Urinary bladder (tissue), 4 donors: ENCODE measurements at places on chromosomes 16 and 17.
A peak's percentile ranks its signal among the peaks of the same experiment; 100 is the strongest.

DNA sequence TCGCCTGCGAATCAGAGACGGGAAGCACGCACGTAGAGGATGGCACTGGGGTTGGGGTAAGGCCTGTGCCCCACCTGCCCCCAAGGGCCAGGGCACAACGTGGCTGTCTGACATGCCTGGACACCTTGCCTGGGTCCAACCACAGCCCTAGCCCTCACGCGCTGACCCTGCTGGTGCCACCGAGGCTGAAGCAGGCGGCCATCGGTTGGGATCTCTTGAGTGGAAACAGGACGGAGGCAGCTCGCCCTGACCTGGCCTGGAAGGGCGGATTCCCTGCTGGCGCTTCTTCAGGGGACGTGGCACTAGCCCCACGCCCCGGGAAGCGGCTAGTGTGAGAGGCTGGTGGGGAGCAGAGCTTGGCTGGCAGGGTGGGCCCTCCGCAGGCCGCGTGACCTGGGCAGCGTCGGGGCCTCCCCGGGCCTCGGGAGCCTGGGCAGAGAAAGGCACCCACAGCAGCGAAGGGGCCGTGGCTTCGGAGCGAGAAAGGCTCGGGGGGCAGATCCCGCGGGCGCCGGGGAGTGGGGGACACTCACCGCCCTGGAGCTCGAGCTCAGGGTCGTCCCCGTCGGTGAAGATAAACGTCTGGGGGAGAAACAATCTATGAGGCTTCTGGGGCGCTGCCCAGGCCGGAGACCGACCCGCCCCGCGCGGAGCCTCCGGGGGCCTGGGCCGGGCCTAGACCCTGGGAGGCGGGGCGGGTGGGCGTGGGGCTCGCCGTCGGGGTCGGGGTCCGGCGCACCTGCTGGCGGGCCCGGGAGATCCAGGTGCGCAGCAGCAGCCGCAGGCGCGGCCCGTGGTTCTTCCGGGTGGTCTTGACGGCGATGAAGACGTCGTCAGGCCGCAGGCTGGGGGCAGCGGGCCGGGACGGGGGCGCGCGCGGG is 610 bp downstream of the RFNG start:
- no peak for DNase-seq

- no peak for DNase-seq
Observed at GRCh38 chr17:55683550-55684315, 38.9 kb downstream of the TMEM100 start.

- DNase-seq: no peak
Observed at GRCh38 chr17:48734333-48735061, 5.9 kb upstream of the HOXB13 start.

DNA sequence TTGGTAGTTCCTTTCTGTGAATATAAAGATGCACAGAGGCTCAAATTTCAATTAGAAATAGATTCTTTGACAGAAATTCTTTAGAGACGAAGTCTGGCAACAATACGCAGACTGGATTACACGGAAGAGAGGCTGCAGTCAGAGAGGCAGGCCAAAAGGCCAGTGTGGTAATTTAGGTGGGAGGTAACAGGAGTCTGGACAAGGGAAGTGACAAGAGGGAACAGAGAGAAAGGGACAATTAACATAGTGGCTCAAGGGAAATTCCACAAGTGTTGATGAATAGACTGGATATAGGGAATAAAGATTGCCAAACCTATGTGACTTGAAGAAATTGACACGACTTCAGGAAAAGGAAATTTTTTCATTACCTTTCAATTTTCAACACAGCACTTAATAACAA is 54.6 kb downstream of the STX8 start:
- DNase-seq: no peak

GRCh38 chr16:66649636-66650205 is 45.2 kb downstream of the CMTM3 start:
- DNase-seq: no peak

DNA sequence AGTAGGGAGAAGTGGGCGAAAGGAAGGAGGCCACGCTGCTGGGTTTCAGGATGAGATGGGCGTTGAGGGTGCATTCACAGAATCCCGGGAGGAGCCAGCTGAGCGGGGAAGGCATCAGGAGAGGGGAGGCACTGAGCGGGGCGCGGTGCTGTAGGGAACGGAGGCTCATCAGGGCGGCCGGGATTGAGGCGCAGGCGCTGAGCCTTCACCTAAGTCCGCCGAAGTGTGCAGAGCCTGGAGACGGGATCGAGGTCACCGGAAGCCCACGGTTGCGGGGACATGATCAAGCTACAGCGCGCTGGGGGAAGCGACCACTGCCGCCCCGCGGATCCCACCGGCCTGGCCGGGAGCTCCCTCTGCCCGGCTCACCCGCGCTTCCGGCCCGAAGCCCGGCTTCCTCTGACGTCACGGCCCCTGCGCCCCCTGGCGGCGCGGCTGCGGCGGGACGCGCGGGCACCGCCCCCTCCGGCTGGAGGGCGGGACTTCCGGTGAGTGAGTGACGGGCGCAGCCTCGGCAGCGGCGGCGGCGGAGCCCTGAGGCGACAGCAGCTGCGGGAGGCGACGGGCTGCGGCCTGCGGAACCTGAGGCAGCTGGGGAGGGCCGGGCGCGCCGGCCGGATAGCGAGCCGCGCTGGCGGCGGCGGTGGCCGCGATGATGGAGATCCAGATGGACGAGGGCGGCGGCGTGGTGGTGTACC is at the start of gene MAPK8IP3:
TSS of gene MAPK8IP3 (plus strand) at position 508 of the 698 bp plus-strand sequence. CDS start at position 653, 145 bp downstream.
- DNase-seq: peak; percentile 72

DNA sequence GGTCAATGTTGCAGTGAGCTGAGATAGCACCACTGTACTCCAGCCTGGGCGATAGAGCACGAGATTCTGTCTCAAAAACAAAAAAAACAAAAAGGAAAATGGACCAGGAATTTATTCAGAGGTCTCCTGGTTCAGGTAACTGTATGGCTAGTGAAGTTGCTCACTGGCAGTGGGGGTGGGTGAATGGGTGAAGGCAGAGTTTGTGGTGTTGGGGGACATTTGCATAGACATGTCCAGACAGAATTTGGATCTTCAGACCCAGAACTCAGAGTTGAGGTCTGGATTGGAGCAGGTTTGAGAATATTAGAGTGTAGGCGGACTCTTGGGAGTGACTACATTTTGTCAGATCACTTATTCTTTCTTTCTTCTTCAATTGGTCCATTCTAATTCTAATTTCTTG is 55.0 kb downstream of the SMPD3 start:
- DNase-seq: no peak

DNA sequence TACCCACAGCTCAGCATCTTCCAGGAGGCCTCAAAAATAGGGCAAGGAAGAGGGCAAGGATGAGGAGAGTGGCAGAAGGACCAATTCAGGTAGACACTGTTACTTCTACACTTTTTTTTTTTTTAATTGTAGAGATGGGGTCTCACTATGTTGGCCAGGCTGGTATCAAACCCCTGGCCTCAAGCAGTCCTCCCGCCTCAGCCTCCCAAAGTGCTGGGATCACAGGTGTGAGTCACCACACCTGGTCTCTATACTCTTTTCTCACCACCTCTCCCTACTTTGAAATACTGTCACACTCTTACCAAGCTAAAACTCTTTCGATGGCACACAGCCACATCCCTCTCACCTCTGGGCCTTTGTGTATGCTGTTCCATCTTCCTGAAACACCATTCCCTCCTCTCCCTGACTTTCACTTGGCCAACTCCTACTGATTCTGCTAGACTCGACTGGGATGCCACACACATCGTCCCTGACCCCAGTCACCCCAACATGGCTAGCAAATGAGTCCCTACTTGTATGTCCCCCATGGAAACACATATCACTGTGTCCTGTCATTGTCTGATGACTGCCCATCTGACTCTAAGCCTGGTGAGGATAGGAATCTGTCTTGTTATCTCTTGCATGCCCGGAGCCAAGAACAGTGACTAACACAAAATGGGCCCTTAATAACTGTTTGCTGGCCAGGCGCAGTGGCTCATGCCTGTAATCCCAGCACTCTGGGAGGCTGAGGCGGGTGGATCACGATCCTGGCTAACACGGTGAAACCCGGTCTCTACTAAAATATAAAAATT is 7.2 kb upstream of the SLC43A2 start:
- no peak for DNase-seq

DNA sequence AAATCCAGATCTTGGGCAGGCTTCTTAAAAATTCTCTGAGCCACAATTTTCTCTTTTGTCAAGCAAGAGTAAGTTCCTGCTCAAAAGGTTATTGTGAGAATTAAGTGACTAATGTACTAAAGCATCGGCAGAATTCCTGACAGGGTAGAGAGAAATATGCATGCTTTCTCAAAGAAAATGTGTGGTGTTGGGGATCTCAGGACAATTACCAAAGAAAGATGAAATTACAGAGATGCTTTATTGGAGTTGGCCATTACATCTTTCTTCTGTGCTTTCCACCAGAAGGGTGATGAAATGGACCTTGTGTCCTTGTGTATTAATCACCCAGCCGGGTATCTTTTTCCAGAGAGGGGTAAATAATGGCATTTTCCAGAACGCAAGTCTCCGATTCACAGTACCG is 1.7 kb upstream of the USP43 start:
- no peak for DNase-seq

DNA sequence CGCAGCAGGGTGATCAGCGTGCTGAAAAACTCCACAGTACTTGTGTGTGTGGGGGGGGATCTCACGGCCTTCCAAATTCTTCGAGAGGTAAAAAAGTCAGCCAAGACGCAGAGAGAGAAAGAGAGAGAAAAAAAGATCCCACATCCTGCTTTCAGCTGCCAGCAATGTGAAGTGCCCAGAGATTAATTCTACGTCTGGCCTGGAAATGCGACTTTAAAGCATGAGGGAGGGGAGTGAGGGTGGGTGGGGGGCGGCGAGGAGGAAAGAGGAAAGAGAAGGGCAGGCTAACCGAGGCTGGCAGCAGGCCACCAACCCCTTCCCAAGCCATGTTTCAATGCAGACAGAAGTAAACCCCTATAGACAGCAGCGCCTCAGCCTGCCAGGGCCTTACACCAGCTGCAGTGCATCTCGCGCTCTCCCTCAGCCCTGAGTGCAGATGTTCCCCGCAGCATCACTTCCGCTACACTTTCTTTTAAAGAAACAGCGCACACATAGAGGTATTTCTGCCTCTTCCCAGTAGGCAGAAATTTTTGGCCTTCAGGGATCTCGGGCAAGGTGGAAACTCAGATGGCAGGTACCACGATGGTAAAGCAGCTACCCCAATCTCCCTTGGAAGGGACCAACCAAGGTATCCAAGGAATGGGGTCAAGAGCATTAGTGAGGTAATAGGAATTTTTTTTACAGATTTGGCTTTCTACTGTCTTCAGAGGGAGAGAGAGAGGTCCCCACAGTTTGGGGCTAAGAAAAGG is 87.8 kb downstream of the SMG6 start:
- peak; percentile 91 for DNase-seq

DNA sequence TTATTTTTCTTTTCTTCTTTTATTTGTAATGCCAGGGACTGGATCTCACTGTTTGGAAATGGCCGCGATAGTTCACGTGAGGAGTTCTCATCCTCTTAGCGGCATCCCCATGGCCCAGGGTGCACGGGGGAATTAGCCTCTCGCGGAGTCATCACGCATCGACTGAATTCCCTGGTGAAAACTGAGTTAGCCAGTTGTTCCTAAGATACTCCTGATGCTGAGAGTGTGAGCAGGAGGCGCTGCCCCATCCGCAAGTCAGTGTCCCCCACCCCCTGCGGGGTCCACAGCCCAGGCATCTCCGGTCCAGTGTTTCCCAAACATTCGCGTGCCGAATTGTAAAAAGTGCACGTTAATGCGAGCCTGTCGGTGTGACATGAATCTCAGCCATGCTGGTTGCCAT is 277.2 kb downstream of the CPPED1 start:
- no peak for DNase-seq

DNA sequence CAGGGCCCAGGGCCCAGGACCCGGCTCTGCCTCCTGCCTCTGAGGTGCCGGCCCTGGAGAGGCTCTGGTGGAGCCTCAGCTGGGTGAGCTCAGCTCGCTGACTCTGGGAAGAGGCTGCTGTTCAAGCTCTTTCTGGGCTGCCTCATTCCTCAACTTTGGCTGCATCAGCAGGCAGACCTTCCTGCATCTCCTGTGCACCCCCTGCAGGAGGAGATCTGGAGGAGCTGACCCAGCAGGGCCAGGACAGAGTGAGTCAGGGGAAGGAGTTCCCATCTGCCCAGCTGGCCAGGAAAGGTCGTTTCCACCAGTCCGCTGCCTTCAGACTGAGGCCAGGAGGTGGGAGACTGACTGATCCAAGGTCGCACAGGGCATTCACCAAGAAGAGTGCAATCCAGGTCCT is 10.7 kb downstream of the CRHR1 start:
- no peak for DNase-seq

- no peak for DNase-seq
Observed at GRCh38 chr17:7589204-7589868, 558 bp downstream of the SOX15 start.

DNA sequence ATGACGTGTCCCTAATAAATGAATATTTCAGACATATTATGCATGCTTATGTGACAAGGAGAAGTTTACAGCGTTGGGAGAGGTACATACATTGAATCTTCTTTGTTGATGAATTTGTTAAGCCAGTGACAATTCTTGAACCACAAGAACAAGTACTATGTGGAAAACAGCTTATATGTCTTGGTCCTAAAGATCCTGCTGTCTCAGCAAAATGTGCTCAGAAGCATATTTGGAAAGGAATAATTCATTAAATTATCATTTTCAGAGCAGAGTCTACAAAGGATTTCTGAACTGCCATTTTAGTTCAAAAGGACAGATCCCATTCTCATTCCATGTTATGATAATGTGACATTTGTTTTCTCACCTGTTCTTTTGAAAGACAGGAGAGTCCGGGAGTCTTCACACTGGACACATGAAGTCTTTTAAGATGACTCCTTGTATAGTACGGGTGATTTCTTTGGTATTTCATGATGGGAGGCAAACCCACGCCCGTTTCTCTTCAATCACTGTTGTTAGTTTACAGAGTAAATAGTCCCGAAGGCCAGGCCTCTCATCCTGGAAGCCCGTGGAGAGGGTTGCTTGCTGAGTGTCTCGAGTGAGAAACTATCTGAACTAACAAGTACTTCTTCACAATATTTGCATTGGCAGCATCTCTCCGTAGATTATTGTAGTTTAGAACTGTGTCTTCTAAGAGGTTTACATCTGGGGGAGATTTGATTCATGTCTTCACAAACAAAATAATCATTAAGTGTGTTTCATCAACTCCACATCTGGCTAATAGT is 26.7 kb downstream of the VPS35L start:
- no peak for DNase-seq

- DNase-seq: no peak
Observed at GRCh38 chr17:38352245-38353085, 821 bp downstream of the SOCS7 start.

- no peak for DNase-seq
Observed at GRCh38 chr16:86129541-86129940, 230.6 kb downstream of the IRF8 start.

- no peak for DNase-seq
Observed at GRCh38 chr16:89446136-89446974, 44.0 kb downstream of the ANKRD11 start.

GRCh38 chr16:66553223-66553622 is 847 bp downstream of the CKLF start:
- no peak for DNase-seq

DNA sequence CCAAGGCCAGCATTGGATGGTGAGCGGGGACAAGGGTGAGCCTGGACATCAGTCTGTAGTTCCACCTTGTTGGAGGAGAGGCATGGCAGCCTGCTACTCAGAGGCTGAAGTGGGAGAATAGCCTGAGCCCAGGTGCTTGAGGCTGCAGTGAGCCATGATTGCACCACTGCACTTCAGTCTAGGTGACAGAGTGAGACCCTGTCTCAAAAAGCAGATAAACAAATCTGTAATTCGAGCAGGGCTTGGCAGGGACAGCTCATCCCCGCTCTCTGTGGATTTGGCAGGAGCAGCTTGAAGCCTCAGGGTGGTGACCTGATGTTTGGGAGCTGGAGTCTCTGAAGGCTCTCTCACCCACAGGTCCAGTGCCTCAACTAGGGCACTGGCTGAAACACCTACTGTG is 38.6 kb upstream of the ZCCHC14 start:
- no peak for DNase-seq
